Cardiac fibroblast (primary cell): ENCODE measurements at places on chromosomes 4 and X.

DNA sequence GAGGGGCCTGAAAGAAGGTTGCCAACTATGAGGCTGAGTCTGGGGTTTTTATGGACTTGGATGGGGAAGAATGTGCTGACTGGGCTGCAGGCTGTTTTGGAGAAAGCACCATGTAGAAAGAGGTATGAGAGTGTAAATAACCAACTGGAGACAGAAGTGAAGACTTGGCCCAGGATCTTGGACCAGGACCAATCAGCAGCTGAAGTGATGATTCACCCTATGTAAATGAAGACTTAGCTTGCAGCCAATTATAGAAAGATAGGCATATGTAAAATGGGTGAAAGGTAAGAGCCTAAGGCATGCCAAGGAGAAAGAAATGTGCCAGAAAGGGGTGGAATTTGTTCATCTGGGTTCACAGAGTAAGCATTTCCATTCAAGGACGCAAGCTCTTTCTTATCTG is 856.7 kb upstream of the PRKX start:
- DNase-seq = no peak

GRCh38 chr4:12206091-12206490 is 777.4 kb upstream of the HS3ST1 start:
- DNase-seq = no peak

DNA sequence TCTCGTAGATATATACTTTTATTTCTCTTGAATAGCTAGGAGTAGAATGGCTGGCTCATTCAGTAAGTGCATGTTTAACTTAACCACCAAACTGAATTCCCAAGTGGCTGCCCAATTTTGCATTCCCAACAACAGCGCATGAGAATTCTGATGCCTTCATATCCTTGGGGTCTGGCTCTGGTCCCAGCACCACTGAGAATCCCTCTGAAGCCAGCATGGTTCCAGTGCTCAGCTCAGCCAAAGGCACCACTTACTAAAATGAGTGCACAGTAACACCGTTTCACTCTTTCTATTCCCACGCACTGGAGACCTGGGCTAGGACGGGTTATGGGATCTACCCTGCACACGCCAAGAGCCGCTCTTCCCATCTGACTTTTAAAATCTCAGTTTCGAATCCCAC is 60.4 kb downstream of the CASP3 start:
- DNase-seq = peak; percentile 6

GRCh38 chrX:97898798-97899197 is 1015.1 kb downstream of the RPA4 start:
- DNase-seq = no peak

GRCh38 chr4:118344801-118345200 is 8.0 kb downstream of the PRSS12 start:
- no peak for DNase-seq

GRCh38 chr4:139785356-139785755 is 119.7 kb downstream of the MGST2 start:
- DNase-seq = no peak

DNA sequence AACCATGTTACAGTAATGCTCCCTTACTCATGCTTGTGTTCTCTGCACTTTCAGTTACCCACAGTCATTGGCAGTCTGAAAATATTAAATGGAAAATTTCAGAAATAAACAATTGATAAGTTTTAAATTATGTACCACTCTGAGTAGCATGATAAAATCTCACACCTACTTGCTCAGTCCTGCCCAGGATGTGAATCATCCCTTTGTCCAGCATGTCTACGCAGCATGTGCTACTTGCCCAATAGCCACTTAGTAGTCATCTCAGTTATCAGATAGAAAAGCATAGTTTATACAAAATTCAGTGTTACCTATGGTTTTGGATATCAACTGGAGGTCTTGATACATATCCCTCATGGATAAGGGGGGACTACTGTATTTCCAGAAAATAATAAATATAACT is 577.1 kb downstream of the GALNTL6 start:
- no peak for DNase-seq

DNA sequence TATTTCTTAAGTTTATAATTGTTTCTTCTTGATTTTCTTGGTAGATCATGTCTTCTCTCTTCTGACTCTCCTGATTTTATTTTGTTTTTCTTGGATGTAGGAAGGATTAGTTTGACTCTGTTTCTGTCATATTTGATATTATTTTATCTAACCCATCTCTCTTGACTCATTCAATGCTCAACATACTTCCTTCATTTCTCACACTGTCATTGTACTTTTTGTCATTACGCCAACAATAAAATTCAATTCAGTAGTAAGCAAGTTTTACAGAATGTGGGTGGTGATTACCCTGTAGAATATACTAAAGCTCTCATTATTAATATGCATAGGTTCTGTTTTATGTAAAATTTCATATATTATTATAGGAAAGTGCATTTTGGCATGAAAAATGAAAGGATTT is 1303.0 kb upstream of the AGA start:
- DNase-seq = no peak

GRCh38 chrX:107420571-107420970 is 28.9 kb upstream of the FRMPD3 start:
- DNase-seq = no peak

- DNase-seq = no peak
Observed at GRCh38 chrX:1361275-1361674, 24.7 kb downstream of the IL3RA start.

DNA sequence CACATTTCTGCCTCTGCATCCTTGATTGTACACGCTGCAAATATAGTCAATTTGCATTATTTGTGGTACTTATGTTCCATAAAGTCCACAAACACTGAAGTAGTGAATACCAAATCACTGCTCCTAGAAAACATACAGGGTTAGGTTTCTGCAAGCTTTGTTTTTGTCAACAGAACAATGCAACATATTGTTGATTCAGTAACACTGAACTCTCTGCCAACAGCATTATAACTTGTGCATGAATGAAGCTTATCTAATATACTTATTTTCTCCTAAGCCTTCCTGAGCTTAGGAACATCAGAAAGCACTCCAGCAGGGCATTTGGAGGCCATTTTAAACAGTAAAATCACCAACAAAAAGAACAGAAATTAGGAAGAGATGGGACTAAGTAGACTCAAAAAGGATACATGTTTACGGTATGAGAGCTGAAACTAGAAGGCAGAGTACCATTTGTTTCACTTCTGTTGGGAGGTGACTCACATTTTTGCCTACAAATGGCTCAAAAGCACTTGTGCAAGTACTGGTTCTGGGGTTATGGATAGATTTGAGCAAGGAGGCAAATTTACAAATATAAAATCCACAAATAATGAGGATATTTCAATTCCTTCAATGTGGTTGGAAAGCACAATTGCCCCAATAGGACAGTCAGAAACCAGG is 14.1 kb downstream of the COX18 start:
- DNase-seq = no peak

DNA sequence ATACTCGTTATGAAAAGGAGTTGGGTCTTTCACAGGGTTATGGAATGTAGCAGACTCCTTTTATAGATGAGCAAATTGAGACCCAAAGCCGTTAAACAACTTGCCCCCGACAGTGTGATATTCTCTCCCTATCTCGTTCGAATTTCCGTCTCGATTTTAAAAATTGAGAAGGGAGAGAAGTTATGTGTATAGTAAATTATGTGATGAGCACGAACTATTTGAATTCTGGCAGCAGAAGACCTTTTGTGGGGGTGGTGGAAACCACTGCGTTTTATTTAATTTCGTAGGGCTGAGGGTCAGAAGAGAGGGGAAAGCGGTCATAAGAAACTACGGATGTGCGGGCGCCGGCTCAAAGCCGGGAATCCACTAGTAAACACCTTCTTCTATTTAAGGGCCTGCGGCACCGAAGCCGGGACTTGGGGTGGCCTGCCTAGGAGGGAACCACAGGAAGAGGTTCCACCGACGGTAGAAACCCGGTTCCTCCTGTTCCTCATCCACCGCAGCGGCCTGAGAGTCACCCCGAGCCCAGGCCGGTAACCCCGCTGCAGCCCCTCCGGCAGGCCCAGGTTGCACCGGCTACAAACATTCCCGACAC is 1.5 kb upstream of the DDX3X start:
- DNase-seq = peak; percentile 40

GRCh38 chr4:114196606-114197005 is 217.2 kb upstream of the ARSJ start:
- DNase-seq = no peak

DNA sequence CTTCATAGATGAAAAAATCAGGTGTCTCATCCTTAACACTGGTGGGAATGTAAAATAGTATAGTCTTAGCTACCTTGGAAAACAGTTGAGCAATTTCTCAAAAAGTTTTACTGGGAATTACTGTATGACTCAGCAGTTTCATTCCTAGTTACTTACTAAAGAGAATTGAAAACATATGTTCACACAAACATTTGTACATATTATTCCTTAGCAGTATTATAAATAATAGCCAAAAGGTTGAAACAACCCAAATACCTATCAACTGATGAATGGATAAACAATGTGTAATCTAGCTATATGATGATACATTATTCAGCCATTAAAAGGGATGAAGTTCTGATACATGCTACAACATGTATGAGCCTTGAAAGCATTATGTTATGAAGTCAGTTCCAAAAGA is 41.7 kb downstream of the RBM46 start:
- DNase-seq = peak; percentile 79

DNA sequence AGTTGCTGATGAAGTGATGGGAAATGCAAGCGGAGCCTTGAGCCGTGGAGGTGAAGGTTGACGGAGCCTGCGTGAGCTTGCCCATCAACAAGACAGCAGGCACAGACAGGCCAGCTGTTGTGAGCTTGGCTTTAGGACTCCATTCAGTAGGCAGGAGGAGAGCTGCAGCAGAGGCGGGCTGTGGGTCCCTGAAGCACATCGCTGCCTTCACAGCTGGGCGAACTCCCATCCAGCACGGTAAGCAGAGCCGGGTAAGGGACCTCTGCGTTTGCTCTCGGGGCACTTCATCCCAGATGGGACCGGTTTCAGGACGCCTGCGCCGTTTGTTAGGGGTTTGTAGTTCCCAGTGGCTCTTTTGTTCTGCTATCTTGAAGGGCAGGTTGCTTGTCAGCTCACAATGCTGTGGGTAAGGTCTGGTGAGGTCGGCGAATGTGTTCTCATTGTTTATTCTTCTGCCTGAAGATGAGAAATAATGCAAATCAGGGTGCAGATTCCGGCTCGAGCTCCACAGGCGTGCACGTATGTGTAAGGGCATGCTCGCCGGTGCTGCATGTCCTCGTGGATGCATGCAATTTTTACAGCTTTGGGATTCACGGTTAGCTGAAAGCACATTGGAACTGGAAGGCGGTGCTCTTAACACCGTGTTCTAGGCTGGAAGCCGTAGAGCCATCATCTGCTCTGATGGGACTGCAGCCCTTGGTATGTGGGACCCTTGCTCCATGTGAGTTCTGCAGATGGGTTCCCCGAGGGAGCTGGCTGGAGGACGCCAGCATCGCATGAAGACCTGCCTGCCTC is 54.6 kb upstream of the CLDN34 start:
- peak; percentile 23 for DNase-seq

- DNase-seq = no peak
Observed at GRCh38 chr4:149176039-149176438, 639.6 kb downstream of the IQCM start.

DNA sequence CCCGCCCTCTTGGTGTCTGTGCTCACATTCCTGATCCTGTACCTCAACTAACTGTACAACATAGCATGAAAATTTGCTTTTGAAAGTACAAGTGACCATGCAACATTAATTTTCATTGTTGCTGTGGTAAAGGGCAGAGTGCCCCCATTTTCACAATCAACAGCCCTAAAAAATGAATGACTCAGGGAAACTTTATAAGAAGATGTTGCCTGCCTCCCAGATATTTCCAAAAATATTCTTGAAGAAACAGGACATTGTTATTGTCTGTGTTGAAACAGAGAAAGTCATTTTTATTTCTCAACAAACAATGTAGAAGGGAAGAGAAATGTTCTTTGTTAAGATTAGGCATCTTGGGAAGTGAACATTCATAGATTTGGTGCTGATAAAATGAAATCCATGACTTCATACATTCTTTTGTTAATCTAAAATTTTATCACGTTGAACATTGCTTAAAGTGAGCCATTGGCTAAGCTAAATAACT is 113.9 kb upstream of the ANXA3 start:
- peak; percentile 11 for DNase-seq

DNA sequence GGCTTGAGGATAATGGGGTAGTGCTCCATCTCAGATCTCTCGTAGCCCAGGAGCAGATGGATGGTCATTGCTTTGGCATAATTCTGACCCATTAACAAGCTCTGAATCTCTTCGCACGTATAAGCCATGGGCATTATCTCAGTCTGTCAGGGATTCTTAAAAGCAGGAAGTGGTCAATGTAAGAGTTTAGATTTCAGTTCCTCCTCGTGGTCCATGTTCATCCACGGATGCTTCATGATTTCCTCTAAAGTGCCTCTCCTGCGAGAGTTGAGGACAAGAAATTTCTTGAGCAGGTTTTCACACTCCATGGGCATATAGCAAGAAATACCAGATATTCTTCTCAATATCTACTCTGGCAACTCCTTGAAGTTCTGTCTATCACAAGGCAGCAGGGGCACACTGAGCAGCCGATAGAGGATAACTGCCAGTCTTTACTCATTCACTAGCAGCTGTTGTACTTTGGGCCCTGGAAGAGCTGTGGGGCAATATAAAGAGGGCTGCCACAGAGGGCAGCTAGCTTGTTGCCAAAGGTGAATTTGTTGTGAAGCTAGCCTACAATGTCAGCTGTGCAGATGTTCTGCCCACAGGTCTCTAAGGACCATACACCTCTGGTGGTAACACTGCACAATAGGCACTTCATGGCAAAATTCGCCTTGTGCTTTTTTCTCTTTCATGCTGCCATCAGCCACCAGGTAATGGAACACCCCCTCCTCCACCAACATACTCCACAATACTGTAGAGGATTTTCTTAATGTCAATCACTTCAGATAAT is 52.0 kb upstream of the WDR17 start:
- no peak for DNase-seq

DNA sequence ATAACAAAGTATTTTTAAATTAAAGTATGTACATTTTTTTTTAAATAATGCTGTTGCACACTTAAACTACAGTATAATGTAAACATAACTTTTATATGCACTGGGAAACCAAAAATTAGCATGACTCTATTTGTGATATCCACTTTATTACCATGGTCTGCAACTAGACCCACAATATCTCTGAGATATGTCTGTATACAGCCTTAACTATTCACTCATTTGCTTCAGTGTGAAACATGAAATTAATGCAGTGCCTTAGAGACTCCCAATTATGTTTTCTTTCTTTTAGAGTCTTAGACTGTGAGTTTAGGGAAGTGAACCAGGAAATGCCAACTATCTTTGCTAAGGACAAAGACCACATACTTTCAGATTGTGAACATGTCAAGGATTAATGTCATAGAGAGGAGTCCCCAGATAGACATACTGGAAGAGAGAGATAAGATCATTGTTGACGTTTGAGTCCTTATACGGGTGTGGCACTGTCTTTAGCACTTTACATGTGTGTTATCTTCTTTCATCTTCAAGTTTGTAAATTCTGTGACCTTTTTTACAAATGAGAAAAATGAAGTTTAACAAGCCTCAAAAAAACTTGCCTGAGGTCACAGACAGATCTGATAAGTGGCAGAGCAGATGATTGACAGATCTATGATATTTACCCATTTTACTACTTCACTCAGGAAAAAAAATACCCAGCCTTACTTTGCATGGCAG is 23.2 kb downstream of the CXorf58 start:
- no peak for DNase-seq
